ENCODE measurements at places on chromosomes 12 and 14. TPM values are rescaled to one million over a fixed set of nuclear protein-coding genes. Genes with fewer than 3 reads are reported as not detected.

- DNase-seq = no peak
Observed at GRCh38 chr12:23611320-23611719, 338.1 kb downstream of the SOX5 start.

DNA sequence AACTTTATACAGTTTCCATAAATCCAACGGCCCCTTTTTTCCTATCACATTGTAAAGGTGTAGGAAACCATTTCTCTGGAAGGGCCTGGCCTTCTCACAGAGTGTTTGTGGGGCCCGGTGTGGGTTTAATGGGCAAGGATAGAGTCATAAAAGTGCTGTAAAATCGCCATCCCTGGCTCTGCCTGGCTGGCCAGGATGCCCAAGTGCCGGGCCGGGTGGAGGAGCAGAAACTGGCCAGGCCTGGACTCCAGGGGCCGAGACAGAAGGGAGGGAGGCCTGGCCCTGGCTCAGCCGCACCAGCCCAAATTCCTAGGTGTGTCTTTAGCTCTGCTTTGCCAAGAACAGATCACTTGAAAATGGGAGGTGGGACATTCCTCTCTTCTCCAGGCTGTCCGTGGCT is 77.1 kb upstream of the DICER1 start:
- no peak for DNase-seq

DNA sequence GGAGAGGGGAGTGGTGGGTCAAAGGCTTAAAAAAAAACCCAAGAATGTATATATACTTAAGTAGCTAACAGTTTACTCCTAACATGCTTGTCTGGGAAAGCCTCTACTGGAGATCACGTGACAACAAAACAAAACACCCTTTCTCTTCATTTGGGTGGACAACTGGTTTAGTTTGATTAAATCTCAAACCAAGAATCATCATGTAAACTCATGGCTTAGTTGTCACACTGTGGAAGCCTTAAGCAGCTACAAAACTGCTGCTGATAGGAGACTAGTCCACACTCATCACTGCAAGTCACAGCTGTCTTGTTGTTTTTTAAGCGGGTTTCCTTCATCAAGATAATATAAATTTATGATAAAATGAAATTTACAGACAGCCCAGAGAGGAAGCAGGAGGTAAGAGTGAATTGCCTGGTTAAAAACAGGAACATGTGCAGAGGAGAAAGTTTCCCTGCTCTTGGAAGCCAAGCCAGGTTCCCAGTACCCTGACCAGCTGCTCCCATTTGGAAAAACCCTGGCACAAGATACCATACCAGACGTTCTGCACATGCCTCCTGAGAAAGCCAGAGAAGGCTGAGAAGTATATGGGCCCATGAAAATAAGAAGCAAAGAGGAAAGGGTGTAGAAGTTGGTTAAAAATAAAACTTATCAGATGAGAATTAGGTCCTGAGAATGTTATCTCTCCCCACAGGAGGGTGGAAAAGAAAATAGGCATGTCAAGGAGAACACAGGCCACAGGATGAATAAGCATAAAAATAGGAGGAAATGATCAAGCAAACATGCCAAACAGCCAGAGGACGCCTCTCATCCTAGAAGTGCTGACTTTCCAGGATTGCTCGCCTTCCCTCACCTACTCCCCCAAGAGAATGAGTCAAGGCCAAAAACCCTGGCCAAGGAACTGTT is 34.0 kb downstream of the EGLN3 start:
- no peak for DNase-seq

DNA sequence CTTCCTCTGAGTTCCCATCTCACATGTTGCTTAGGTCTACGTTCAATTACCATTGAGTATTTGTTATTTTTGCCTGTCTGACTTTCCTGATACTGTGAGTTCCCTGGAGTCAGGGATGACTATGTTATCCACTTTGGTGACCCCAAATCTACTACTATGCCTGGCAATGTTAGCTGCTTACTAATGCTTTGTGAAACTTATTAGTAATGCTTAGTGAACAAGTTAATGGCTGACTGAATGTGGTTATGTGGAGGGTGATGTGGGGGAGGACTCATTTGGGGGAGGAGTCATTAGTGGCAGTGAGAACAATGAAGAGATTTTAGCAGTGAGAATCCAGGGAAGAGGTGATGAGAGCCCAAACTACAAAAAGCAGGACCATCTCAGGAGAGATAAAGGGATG is 121.6 kb downstream of the KTN1 start:
- no peak for DNase-seq

- DNase-seq = no peak
Observed at GRCh38 chr12:10068644-10069043, 30.1 kb downstream of the CLEC1A start.

DNA sequence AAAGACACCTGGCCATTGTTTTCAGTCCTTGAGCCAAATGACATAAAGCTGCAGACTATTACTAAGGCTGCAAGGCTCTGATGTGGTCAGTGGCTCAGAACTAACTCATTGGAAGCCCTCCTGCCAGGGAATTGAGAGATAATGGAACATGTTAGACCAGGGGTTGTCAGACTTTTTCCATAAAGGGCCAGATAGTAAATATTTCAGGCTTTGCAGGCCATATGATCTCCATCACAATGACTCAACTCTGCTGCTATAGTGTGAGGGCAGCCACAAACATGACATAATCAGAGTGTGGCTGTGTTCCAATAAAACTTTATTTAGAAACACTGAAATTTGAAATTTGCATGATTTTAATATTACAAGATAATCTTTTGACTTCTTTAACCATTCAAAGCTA is 140.3 kb downstream of the TMEM30B start:
- DNase-seq = no peak

- no peak for DNase-seq
Observed at GRCh38 chr14:76752744-76753143, 8.5 kb upstream of the VASH1 start.

- no peak for DNase-seq
Observed at GRCh38 chr12:108310489-108310888, 28.6 kb downstream of the CMKLR1 start.

PIGH gene
- polyA plus RNA-seq = 19.0 TPM

PLEK2 gene
- 3.1 TPM for polyA plus RNA-seq

ISM2 gene
- 0.07 TPM for polyA plus RNA-seq

B4GALNT1 gene
- 1.2 TPM for polyA plus RNA-seq

ST8SIA1 gene
- polyA plus RNA-seq = not detected
